A549 treated with CpdA at 1 μM for 4 hours (cell line): ENCODE measurements at places on chromosomes 6 and 20. TPM values are rescaled to one million over a fixed set of nuclear protein-coding genes. Genes with fewer than 3 reads are reported as not detected.

ZNF334 gene
- total RNA-seq: not detected in 5 replicates

CRIP3 gene
- 0.20 to 0.62 TPM (median 0.57 TPM) in 5 replicates for total RNA-seq

ETV7 gene
- total RNA-seq: 0.10 to 0.33 TPM (median 0.14 TPM) in 4 of 5 replicates, not detected in the other

MKKS gene
- total RNA-seq: 18.6 to 24.3 TPM (median 22.1 TPM) in 5 replicates

OR12D3 gene
- total RNA-seq: not detected in 5 replicates

ALDH8A1 gene
- 0.21 to 0.65 TPM (median 0.34 TPM) in 5 replicates for total RNA-seq

XKR7 gene
- under 0.01 to 0.02 TPM in 2 of 5 replicates, not detected in the others for total RNA-seq

ULBP3 gene
- 3.6 to 4.0 TPM (median 3.7 TPM) in 5 replicates for total RNA-seq

C6orf163 gene
- 0.24 to 0.54 TPM (median 0.27 TPM) in 5 replicates for total RNA-seq
